Choroid plexus epithelial cell (primary cell): ENCODE measurements at places on chromosomes 4 and X.

- no peak for DNase-seq
Observed at GRCh38 chr4:63757929-63758328, 651.3 kb downstream of the TECRL start.

- DNase-seq = no peak
Observed at GRCh38 chr4:94274912-94275311, 67.2 kb downstream of the SMARCAD1 start.

DNA sequence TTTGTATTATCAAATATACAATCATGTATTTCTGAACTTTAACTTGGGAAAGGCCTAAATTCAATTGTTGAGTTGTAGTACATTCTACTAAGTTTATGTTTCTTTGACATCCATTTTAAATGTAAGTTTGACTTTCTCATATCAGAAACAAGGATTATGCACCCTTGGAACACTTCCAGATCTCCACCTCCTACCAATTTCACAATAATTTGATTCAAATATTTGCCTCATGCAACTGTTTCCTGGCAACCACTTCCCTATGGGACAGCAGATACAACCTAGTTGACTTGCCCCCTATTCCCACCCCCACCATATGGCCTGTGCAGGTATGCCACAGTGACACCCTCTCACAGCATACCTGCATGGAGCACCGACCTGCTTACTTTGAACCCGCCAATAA, 506.4 kb upstream of the PABPC4L start:
- DNase-seq = peak; percentile 8

GRCh38 chr4:105631818-105632400, 76.6 kb downstream of the INTS12 start:
- no peak for DNase-seq

- no peak for DNase-seq
Observed at GRCh38 chr4:76250962-76251361, 559 bp upstream of the FAM47E start.

DNA sequence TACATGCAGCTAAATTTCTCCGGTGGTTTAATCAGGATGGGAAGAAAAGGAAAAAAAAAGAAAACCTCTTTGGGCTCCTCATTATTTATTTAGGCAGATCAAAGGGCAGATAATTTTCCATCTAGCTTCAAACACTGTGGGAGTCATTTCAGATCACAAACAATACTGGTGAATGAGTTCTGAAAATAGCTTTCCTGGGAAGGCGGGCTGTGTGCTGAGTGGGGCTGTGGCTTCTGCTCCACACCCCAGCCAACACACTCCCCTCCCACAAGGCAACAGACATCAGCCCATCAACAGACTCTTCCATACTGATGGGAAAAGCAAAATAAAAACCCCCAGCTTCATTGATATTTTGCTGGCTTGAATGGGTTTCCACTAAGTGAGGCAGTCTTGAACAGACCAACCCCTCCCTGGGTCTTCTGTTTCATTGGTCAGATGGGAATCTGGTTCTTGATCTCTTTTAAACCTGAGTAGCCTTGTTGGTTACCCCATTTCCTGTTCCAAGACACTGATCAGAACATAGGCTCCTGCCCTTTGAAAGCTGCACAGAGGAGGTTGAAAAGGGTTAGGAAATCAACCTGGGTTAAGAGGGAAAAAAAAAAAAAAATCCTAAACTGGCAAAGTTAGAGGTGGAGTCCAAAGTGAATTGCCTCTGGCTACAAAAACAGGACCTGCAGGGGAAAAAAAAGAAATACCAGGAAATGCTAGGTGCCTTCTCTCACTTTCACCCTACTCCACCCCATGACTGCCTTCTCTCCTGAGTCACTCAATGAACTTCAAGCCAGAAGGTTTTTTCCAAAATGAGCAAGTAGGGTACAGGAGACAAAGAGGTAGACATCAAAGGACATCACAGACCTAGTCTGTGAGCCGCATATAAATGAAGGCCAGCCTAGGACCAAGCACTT, 20.0 kb downstream of the AMOT start:
- no peak for DNase-seq

GRCh38 chrX:48071064-48071985, at the start of gene ZNF630:
TSS of gene ZNF630 (minus strand) at chrX:48071640. CDS start at chrX:48066886, 4,754 bp downstream.
- DNase-seq = peak; percentile 67

DNA sequence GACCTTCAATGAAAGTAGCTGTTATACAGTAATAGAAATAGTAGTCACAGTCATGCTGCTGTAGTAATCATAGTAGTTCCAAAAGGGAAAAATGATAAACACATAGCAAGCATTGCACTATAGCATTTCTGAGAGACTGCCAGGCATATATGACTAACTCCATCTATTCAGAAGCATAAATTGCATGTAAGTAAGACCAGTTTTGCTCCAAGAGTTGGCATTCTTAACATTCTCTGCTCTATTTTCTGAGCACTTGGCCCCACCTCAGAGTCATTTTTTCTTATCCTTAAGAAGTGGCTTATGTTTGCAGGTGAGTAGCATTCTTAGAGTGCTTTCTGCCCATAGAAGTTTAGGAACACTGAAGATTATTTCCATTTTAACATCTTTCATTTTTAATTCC, 490.3 kb upstream of the TECRL start:
- DNase-seq = peak; percentile 4

- peak; percentile 57 for DNase-seq
Observed at GRCh38 chr4:153159728-153160221, 44.5 kb upstream of the TRIM2 start.

DNA sequence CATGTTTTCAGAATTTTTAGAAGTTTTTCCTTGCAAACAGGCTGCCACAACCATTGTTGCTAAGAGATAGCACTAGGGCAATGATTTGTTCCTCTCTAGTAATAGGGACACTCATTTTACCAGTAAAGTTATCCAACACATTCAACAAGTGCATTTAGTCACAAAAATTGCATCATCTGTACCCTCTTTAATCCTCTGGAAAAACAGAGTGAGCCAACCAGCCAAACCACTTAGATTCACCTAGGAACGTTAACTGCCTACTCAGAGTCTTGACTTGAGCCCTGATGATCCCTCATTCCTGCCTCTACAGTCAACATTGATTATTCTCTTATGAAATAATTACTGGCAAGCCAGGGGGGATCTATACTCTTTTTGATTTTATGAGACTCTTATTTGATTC, 17.0 kb upstream of the ADGRA3 start:
- no peak for DNase-seq

- peak; percentile 47 for DNase-seq
Observed at GRCh38 chr4:158316264-158316663, 106.0 kb downstream of the TMEM144 start.

DNA sequence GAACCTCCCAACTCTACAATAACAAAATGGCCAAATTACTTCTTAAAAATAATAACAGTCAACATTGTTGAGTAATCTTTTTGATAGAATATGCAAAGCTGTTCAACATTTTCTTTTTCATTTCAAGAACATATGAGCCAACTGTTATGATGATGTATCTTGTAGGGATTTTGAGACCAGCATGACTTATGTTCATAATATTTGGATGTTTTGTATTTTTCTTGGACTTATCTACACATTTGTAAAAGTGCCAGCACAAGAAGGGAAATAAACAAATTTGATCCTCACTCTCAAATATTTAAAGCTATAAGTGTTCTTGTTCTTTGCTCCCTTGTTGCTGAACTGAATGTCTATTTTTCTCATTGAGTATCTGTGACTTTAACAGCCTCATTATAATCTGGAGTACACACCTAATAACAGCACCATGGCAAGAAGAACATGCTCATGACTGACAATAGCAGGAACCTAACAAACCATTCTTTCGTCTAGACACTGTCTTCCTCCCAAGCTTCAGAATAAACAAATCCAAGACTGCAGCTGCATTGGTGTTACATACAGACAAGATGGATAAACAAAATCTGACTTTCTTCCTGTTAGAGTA, 1049.7 kb downstream of the FAT4 start:
- DNase-seq = peak; percentile 58

GRCh38 chr4:152221816-152222516, 313.9 kb downstream of the FBXW7 start:
- no peak for DNase-seq

- peak; percentile 53 for DNase-seq
Observed at GRCh38 chrX:34382416-34382815, 250.3 kb upstream of the FAM47A start.

DNA sequence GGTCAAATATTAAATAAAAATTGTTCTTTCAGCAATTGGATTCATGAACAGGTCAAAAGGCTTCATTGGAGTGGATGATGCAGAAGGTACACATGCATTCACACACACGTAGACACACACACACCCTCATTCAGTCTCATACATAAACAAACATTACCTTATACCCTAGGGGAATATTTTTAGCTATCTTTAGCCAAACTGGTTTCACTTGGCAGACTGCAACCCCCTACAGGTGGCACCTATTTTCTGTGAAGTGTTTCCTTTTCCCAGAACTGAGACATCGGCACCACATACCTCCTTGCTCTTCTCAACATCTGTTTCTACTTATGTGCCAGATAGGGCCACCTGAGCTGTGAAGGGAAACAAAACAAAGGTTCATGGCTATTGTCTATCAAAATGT, 18.5 kb upstream of the KDR start:
- DNase-seq = no peak

- no peak for DNase-seq
Observed at GRCh38 chr4:180483036-180483435, 1760.2 kb upstream of the TENM3 start.

- DNase-seq = no peak
Observed at GRCh38 chrX:80207327-80207726, 192.8 kb downstream of the TBX22 start.

DNA sequence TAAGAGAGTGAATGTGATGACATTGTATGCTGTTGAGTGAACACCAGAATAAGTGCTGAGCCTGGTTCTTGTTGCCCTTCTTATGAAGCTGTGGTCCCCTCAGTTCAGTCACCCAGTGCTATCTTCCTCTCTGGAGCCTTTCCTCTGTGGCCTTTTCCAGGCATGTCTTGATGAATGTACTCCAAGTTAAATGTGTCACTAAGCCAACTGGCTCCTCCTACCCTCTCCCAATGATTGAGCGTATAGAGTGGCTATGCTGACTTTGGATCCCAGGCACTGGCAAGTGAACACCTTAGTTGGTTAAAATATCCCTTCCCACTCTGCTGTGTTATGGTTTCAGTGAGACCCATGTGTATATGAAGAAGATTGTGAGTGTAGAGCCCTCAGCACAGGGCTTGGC, 134.1 kb upstream of the MAMLD1 start:
- DNase-seq = no peak

DNA sequence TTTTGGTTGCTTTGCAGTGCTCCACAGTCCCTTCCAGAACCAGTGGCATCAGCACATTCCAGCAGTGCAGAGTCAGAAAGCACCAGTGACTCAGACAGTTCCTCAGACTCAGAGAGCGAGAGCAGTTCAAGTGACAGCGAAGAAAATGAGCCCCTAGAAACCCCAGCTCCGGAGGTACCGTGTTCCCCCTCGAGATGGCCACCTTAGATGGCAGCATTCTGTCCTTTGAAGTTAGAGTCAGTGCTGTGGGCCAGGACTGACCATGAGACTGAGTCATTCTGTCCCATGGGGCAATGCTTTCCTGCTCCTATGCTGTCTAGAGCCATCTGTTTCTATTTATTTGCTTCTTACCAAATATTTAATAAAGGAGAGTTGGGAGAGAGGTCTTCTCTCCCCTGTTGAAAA, 112.3 kb downstream of the KLHL8 start:
- peak; percentile 88 for DNase-seq
